GM23248 (cell line): ENCODE measurements at places on chromosomes 2 and 18. TPM values are rescaled to one million over a fixed set of nuclear protein-coding genes. Genes with fewer than 3 reads are reported as not detected.

Gene SERPINB3
- total RNA-seq, result not detected in 2 replicates

Gene PLEK
- not detected in 2 replicates for total RNA-seq

GRCh38 chr2:137937246-137937645, 27.0 kb upstream of the HNMT start:
- DNase-seq, result no peak

- no peak for DNase-seq
These were observed 222.9 kb downstream of the HDAC4 start for GRCh38 chr2:239177908-239178307.
